Endothelial cell of umbilical vein (primary cell): ENCODE measurements at places on chromosomes 6 and 20. TPM values are rescaled to one million over a fixed set of nuclear protein-coding genes. Genes with fewer than 3 reads are reported as not detected.

OGFR gene
- 35.1 and 44.0 TPM in 2 replicates for total RNA-seq

RAB32 gene
- total RNA-seq: 65.6 and 78.3 TPM in 2 replicates

- H3K27me3 ChIP-seq: no peaks in the 10 kb centered on the region
- no peaks in the 10 kb centered on the region for H3K36me3 ChIP-seq
- H3K27ac ChIP-seq: no peak overlapping the region
- peaks cover 4% of the 10 kb centered on the region for H3K4me1 ChIP-seq
These were observed 28.1 kb downstream of the ALDH8A1 start for GRCh38 chr6:134921721-134922261.

- no peaks in the 10 kb centered on the region for H3K27me3 ChIP-seq
- no peak overlapping the region for H3K4me3 ChIP-seq
- peak overlapping the region; percentile 52 for H3K27ac ChIP-seq
- DNase-seq: peak; percentile 63
These were observed 121.0 kb downstream of the BCAS1 start for GRCh38 chr20:53949319-53949839.

- peaks cover 17% of the 10 kb centered on the region for H3K4me1 ChIP-seq
- H3K4me3 ChIP-seq: no peak overlapping the region
- no peaks in the 10 kb centered on the region for H3K36me3 ChIP-seq
These were observed 864.2 kb downstream of the KIF16B start for GRCh38 chr20:15708984-15709598.

GRCh38 chr20:58393299-58393698 lies 4.3 kb downstream of the VAPB start:
- H3K36me3 ChIP-seq: peaks cover 2% of the 10 kb centered on the region
- H3K4me3 ChIP-seq: no peak overlapping the region
- H3K27me3 ChIP-seq: no peaks in the 10 kb centered on the region
- H3K27ac ChIP-seq: no peak overlapping the region
- DNase-seq: no peak
- peaks cover 14% of the 10 kb centered on the region for H3K4me1 ChIP-seq

GRCh38 chr20:41436679-41437078 lies 70.1 kb upstream of the EMILIN3 start:
- peaks cover 3% of the 10 kb centered on the region for H3K36me3 ChIP-seq
- DNase-seq: no peak
- H3K4me1 ChIP-seq: no peaks in the 10 kb centered on the region
- H3K4me3 ChIP-seq: no peak overlapping the region

- no peaks in the 10 kb centered on the region for H3K36me3 ChIP-seq
These were observed 11.8 kb downstream of the ENPP1 start for GRCh38 chr6:131819572-131820124.

GRCh38 chr6:3405679-3406078 lies 51.2 kb downstream of the SLC22A23 start:
- no peak for DNase-seq
- H3K36me3 ChIP-seq: no peaks in the 10 kb centered on the region
- no peaks in the 10 kb centered on the region for H3K4me1 ChIP-seq
- H3K27me3 ChIP-seq: no peaks in the 10 kb centered on the region
- no peak overlapping the region for H3K27ac ChIP-seq

- H3K36me3 ChIP-seq: no peaks in the 10 kb centered on the region
- no peak overlapping the region for H3K27ac ChIP-seq
- DNase-seq: no peak
- no peaks in the 10 kb centered on the region for H3K4me1 ChIP-seq
These were observed 18.5 kb upstream of the ZC3H12D start for GRCh38 chr6:149503276-149503675.
